CD4-positive, alpha-beta memory T cell (primary cell): ENCODE measurements at places on chromosomes 5 and 9. TPM values are rescaled to one million over a fixed set of nuclear protein-coding genes. Genes with fewer than 3 reads are reported as not detected.

DNA sequence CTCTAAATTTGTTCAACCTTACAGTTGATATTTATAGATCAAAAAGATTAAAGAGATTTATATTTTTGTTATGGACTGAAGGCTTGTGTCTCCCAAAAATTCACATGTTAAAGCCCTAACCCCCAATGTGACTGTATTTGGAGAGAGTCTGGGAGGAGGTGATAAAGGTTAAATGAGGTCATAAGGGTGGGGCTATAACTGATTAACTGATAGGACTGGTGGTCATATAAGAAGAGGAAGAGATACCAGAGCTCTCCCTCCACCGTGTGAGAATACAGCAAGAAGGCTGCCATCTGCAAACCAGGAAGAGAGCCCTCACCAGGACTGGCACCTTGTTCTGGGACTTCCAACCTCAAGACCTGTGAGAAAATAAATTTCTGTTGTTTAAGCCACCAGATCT, 264.3 kb downstream of the ENC1 start:
- no peaks in the 10 kb centered on the region for H3K27me3 ChIP-seq
- no peak for DNase-seq
- H3K4me1 ChIP-seq = no peaks in the 10 kb centered on the region
- no peak overlapping the region for H3K27ac ChIP-seq
- H3K4me3 ChIP-seq = no peak overlapping the region

- no peaks in the 10 kb centered on the region for H3K36me3 ChIP-seq
- no peaks in the 10 kb centered on the region for H3K27me3 ChIP-seq
- H3K4me3 ChIP-seq = no peak overlapping the region
- DNase-seq = no peak
- no peak overlapping the region for H3K27ac ChIP-seq
- H3K4me1 ChIP-seq = no peaks in the 10 kb centered on the region
Observed at GRCh38 chr5:120446901-120447300, 17.2 kb upstream of the PRR16 start.

Gene SEMA6A
- polyA plus RNA-seq = 0.20 TPM

DNA sequence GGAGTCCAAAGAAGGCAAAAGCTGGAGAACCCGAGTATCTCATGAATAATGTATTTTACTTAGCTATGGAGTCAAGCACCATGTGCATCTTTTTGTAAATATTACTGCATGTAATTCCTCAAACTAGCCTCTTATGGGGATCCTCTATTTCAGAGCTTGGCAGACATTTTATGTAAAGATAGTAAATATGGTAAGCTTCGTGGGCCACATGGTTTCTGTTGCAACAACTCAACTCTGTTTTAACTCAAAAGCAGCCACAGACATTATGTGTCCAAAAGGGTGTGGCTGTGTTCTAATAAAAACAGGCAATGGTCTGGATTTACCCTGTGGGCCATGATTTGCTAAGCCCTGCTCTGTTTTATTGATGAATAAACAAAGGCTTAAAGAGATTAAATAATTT, 17.3 kb downstream of the DAPK1 start:
- no peak for DNase-seq
- no peaks in the 10 kb centered on the region for H3K4me1 ChIP-seq
- H3K36me3 ChIP-seq = no peaks in the 10 kb centered on the region
- no peak overlapping the region for H3K4me3 ChIP-seq
- no peak overlapping the region for H3K27ac ChIP-seq

- peaks cover 56% of the 10 kb centered on the region for H3K36me3 ChIP-seq
- no peaks in the 10 kb centered on the region for H3K4me1 ChIP-seq
- no peak overlapping the region for H3K4me3 ChIP-seq
Observed at GRCh38 chr9:92637886-92638620, 31.9 kb downstream of the IPPK start.
